Heart right ventricle (tissue), 16 donors: ENCODE measurements at places on chromosomes 13 and 19. TPM values are rescaled to one million over a fixed set of nuclear protein-coding genes. Genes with fewer than 3 reads are reported as not detected.

The OR7A5 gene
- not detected for total RNA-seq

The CD37 gene
- 5.5 TPM for total RNA-seq

The CGB8 gene
- not detected for total RNA-seq

The SULT2A1 gene
- total RNA-seq, result not detected

The SLC10A2 gene
- total RNA-seq, result not detected

The FFAR2 gene
- total RNA-seq, result 0.37 TPM

The CYP4F11 gene
- total RNA-seq, result 2.0 TPM

- no peak for DNase-seq
These were observed 1390.5 kb downstream of the EFNB2 start for GRCh38 chr13:105144936-105145335.

DNA sequence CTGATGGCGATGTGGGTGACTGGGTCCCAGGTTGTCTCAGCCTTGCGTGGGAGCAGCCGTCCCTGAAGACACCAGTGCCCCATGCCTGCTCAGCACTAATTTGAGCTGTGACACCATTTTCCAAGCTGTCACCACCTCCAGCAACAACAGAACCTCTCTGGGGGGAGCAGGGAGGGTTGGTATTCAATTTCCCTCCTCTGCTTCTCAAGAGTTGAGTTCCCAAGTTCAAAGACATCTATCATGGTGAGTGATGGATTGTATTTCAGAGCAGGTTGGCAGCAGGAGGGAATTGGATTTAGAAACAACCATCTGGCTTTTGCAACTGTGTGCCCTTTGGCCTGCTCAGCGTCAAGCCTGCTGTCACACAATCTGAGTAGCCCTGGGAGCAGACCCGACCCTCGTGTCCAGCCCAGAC lies 46.9 kb upstream of the UQCRFS1 start:
- DNase-seq, result no peak

DNA sequence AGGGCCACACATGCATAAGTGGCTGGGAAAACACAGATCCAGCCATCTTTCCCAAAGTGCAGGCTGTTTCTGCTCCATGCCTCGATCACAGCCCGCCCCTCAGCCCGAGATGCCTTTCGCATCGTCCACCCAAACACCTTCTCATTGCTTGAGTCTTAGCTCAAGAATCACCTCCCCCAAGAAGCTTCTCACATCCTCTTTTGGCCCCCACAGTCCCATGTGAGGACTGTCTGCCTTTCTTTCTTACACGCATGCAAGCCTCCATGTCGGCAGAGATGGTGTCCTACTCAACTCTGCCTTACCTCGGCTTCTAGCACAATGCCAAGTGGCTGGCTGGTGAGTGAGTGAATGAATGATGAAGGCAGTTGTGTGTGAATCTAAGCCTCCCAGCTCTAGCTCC lies 18.1 kb upstream of the GSX1 start:
- DNase-seq, result no peak

DNA sequence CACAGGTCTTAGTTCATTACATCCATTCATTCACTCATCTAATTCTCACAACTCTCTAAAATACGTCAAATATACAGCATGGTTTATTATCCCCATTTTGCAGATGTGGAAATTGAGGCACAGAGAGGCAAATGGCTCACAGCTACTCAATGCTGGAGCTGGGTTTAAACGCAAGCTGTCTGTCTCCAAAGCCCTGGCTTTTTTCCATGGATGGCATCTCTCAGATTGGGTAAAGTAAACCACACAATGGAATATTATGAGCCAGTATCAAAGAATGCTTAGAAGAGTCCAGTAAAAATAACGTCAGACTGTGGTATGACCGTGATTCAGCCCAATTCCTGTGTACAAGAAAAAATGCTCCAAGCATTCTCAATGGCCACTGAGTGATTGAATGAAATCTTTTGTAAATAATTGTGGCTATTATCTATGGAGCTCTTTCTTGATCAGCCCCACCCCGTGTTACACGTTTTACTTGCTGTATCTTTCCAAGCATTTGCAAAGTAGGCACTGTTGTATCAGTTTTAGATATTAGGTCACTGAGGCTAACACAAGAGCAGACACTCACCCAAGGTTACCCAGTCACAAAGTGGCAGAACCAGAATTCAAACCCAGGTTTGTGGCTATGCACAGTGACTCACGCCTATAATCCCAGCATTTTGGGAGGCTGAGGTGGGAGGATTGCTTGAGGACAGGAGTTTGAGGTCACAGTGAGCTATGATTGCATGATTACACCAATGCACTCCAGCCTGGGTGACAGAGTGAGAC lies 5.5 kb upstream of the ACP7 start:
- DNase-seq, result no peak

GRCh38 chr19:16860118-16860517 lies 28.7 kb upstream of the F2RL3 start:
- no peak for DNase-seq

DNA sequence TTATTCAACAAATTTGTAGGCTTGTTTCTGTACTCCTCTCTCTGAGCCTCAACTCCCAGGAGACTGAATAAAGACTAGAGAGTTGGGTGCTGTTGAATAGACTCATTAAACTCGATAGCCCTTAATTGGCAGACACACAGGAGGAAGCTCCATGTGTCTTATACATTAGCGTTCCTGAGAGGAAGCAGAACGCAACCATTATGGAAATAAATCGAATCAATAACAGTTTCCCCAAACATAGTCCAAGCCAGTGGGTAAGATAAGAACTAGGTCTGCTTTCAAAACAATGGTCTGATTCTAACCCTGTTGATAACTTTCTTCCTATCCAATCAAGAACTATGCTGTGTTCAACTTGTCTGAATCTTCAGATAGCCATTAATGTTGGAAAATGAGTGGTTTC lies 118.1 kb upstream of the FNDC3A start:
- no peak for DNase-seq

- DNase-seq, result no peak
These were observed 94.3 kb downstream of the SIPA1L3 start for GRCh38 chr19:38001158-38001781.

GRCh38 chr19:31249217-31249616 lies 100.0 kb downstream of the TSHZ3 start:
- no peak for DNase-seq

- DNase-seq, result no peak
These were observed 10.9 kb downstream of the FAM187B start for GRCh38 chr19:35217649-35217990.

- no peak for DNase-seq
These were observed 53.9 kb upstream of the OBI1 start for GRCh38 chr13:78712831-78713230.

DNA sequence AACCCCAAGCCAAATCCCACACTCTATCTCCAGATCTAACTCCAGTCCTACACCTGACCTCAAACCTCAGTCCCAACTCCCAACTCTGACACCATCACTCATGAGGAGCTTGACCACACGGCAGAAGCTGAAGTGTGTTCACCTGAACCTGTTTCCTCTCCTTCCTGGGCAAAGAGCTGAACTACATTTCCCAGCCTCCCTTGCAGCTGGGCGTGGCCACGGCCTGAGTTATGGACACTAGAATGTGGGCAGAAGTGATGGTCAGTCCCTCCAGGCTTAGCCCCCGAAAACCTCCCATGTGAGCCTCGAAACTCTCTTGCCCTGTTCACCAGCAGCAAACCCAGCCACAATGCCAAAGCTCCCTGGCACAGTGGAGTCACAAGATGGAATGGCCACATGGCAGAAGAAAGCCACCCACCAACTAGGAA lies 19.5 kb upstream of the MEIS3 start:
- no peak for DNase-seq
